ENCODE measurements at places on chromosomes 7 and 10.
A peak's percentile ranks its signal among the peaks of the same experiment; 100 is the strongest.

DNA sequence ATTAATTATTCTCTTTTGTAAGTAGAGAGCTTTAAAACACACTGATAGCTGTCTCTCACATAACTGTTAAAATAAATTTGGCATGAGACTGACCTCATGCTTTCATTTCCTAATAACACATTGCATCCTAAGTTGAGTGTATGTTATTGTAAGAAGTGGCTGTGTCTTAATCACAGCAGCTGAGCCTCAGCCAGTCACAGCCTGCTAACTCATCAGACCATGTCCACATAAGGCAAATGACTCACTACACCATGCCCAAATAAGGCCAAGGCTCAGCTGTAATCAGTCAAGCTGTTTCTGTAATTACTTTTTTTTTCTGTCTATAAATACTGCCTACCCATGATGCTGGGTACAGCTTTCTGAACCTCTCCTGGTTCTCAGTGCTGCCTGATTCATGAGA, 860.9 kb downstream of the XPNPEP1 start:
- DNase-seq = no peak

- DNase-seq = no peak
Observed at GRCh38 chr10:125840955-125841354, 17.6 kb downstream of the BCCIP start.

DNA sequence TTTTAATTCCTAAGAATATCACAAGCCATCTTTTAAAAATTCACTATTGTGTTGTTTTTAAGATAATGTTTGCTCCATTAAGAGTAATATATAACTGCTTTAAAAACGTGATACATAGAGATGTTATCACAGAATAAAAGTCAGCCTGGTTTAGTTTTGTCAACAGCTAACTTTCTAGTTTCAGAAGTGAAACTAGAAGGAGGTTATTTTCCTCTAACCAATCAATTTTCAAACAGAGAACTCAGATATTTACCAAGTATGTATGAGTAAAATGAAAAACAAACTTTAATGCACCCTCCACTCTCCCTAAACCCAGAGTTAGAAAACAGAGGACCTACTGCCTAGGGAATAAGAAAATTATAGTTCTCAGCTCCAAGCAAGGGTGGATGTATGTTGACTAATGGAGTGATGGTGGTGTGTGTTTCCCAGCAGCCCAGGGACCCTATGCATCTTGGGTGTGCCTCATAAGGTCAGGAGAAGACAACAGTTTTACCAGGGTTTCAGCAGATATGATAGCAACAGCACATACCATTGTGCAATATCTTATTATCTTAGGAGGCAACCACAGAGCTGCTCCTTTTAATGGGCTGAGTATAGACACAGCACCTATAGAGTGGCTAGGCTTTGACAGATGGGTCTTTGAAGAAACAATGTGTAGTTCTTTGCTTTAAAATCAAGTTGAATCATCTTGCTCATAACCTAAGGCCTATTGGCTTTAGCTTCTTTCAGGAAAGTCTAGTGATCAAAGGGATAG, 58.4 kb downstream of the PTPRZ1 start:
- DNase-seq = no peak

GRCh38 chr10:108663587-108663986, 1259.7 kb downstream of the XPNPEP1 start:
- DNase-seq = no peak

DNA sequence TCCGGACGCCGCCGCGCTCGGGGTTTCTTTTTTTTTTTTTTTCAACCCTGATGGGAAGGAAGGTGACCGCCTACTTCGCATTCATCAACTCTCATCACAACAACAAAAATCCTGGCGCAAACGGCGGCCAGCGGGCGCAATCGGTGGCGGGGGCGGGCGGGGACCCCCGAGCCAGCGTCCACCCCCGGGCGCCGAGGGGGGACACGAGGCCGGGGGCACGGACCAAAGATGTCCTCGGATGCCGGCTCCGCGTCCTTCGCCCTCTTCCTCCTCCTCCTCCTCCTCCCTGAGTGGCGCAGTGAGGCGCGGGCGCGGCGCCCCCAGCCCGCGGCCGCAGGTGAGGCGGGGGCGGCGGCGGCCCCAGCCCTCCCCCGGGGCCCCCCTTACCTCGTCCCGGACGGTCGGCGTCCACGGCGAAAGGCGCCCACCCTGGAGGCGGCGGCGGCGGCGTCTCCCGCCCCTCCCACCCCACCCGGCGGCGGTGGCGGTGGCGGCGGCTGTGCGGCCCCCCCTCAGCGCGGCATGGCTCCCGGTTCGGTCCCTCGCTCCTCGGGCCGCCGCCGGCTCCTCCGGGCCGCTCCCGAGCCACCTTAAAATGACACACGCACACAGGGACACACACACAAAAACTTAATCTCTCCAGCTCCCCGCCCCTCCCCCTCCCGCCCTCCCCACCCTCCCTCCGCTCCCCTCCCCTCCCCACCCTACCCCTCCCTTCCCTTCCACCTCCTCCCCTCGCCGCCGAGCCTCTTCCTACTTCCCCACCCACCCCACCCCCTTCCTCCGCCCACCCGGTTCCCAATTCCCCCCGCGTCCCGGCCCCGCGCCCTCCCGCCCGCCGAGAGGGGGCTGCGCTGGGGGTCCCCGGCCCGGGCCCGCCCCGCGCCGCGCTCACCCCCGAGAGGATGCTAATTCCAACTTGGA, at the start of gene CTBP2:
Gene CTBP2 (minus strand): TSS at position 632 of the 924 bp plus-strand sequence.
- DNase-seq = peak; percentile 76

GRCh38 chr7:21616091-21616490, 73.3 kb downstream of the DNAH11 start:
- DNase-seq = no peak
